Psoas muscle (tissue), 8 donors: ENCODE measurements at places on chromosomes 6 and 20. TPM values are rescaled to one million over a fixed set of nuclear protein-coding genes. Genes with fewer than 3 reads are reported as not detected.
A peak's percentile ranks its signal among the peaks of the same experiment; 100 is the strongest.

- DNase-seq: no peak
Observed at GRCh38 chr6:136969433-136969832, 47.3 kb downstream of the SLC35D3 start.

DNA sequence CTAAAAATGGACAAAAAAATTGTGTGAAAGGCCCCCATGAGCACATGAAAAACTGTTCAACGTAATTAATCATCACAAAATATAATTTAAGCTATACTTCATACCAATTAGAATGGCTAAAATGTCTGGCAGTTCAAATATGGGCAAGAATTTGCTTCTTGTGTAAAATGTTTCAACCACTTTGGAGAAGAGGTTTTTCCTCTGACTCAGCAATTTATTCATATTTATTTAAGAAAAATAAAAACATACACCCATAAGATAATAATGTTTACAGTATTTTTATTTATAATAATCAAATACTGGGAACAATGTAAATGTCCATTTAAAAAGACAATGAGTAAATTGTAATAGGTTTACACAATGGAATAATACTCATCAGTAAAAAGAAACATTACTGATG, 395.1 kb upstream of the KHDRBS2 start:
- no peak for DNase-seq

Gene KPNA5
- 2.7 TPM for polyA plus RNA-seq

Gene TUBB2B
- 3.3 TPM for polyA plus RNA-seq

GRCh38 chr20:13286607-13287006, 65.5 kb downstream of the ISM1 start:
- no peak for DNase-seq

DNA sequence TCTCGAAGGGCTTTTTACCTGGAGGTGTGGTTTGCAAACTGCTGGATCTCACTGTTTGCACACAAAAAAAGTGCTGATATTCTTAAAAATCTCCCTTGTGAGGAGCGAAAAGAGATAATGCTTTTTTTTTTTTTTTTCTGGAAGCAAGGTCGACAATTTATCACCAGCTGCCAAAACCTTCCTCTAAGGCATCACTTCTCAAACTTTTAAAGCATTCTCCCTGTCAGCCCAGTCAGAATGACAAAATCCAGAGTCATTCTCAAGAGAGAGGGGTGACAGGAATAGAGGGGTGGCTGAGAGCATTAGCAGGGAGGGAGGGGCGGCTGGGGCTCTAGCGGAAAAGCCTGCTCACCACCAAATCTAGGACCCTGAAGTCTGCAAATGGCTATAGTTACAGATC, 137.2 kb upstream of the ARMC2 start:
- DNase-seq: no peak

Gene CLDN20
- polyA plus RNA-seq: not detected

Gene ZNF311
- polyA plus RNA-seq: 0.10 TPM

DNA sequence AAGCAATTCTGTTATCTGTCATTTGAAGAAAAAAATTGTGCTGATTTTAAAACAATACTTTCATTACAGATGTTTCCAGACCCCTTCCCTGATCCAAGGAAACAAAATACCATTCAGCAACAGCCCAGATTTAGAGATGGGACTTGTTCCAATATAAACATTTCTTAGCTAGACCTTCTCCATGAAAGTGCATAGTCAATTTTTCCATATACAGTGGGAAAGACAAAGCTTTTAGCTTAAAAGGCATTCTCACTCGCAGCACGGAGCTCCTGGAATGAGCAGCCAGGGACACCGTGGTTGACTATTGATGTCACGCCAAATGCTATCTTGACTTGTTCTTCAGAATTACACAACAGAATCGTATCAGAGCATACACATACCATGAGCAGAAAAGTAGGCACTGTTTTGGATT, 21.5 kb downstream of the LAMA4 start:
- DNase-seq: no peak

- no peak for DNase-seq
Observed at GRCh38 chr6:43075670-43076463, at the start of gene PTK7. Gene PTK7 (plus strand): TSS chr6:43076314. CDS start chr6:43076489, 175 bp downstream.

- DNase-seq: no peak
Observed at GRCh38 chr20:14544688-14545087, 207.3 kb upstream of the FLRT3 start.

Gene EBF4
- 0.42 TPM for polyA plus RNA-seq

Gene HLA-DOA
- 0.77 TPM for polyA plus RNA-seq

DNA sequence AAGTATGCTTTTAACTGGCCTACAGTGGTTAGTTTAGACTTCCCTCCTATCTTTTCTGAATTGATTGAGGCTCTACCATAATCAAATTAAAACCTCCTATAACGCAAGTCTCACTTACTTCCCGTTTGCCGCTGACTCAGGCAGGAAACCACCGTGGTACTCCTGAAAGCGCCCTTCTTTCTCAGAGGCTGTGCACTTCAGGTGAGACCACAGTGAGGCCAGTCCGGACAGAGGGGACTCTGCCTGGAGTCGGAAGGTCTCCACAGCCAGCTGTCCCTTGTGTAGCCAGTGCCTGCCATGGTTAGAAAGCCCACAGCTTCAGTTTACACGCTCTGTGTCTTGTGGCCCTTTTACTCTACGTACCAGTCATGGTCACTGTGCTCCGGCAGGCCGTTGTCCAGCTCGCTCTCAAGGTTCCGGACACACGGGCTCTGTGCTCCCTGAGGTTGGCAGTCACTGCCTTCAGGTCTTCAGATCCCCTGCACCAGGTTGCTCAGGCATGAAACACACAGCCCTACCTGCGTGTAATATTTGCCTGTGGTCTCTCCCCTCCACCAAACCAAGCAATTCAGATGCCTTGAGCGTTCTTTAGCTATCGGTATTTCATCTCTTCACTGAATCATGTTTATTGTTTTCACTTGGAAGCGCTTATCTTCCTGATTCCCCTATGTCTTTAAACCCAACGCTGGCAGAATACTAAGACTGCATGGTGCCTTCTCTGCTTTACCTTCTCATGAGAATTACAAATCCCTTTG, 178.8 kb downstream of the SMOC2 start:
- no peak for DNase-seq

DNA sequence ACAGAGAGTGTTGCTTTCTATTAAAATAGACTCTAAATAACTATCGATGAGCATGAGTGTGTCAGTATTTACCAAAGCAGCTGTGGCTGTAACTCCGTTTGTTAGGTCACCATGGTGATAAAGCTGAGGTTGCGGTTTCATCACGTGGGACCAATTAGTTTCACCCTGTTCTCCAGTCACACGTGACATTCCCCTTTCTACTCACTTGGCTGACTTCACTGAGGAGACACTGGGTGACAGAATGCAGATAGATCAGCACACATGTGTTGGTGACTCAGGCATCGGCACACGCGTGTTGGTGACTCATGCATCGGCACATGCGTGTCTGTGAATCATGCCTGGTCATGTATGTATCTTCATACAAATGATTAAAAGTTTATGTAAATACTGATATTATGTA, 285.4 kb downstream of the THBS2 start:
- DNase-seq: peak; percentile 39

DNA sequence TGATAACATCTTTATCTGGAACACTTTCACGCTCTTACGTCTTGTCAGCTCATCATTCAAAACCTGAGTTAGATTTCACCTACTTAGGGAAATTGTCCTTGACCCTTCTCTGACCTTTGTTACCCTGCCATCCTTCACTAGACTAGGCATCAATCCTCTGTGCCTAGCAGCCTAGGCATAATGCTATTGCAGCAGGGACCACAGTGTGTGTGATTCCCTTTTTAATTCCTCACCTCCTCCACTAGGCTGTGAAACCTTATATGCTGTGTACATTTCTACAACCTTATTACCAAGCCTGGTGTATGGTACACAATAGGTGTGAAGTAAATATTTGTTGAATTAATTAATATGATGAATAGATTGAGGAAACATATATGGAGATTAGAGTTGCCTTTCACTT, 66.7 kb upstream of the DEFB112 start:
- DNase-seq: no peak

- DNase-seq: peak; percentile 74
Observed at GRCh38 chr20:58623579-58624473, 27.3 kb upstream of the STX16 start.

Gene PEX7
- 3.6 TPM for polyA plus RNA-seq

Gene F13A1
- polyA plus RNA-seq: 6.8 TPM

- DNase-seq: no peak
Observed at GRCh38 chr20:35271904-35272303, 6.0 kb downstream of the MMP24OS start.

DNA sequence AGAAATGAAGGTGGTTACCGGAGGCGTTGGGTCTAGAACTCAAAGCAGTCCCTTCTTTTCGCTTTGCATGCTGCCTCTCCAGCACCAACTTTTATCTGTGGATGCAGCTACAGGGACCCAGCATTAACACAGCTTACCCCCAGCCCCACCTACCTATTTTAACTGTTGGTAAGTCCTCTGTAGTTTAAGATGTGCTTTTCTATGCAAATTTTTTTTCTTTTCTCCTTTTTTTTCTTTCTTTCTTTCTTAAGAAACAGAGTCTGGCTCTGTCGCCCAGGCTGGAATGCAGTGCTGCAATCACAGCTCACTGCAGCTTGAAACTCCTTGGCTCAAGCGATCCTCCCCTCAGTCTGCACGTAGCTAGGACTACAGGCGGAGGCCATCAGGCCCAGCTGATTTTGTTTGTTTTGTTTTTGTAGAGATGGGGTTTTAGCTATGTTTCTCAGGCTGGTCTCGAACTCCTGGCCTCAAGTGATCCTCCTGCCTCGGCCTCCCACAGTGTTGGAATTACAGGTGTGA, 6.5 kb upstream of the USP45 start:
- DNase-seq: peak; percentile 42

DNA sequence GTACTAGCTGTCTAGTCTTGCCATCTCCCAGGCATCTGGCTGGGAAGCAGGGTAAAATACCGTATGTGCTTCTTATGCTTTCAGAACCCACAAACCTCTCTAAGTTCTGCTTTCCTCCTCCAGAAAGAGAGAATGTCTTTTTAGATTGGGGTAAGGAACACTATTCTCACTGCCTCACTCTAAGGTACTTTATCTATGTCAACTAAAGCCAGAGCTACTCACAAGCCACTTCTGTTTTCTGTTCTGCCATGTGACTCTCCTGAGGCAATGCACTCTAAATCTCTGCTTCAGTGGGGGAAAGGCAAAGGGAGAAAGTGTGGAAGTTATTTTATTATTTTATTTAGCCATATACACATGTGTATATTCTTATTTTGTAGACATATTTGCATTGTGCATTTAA, 15.6 kb downstream of the MEP1A start:
- DNase-seq: no peak

Gene CD24
- polyA plus RNA-seq: 1.4 TPM

- no peak for DNase-seq
Observed at GRCh38 chr20:53795170-53795569, 201.5 kb upstream of the ZNF217 start.

Gene HLA-DRB5
- 1.2 TPM for polyA plus RNA-seq

DNA sequence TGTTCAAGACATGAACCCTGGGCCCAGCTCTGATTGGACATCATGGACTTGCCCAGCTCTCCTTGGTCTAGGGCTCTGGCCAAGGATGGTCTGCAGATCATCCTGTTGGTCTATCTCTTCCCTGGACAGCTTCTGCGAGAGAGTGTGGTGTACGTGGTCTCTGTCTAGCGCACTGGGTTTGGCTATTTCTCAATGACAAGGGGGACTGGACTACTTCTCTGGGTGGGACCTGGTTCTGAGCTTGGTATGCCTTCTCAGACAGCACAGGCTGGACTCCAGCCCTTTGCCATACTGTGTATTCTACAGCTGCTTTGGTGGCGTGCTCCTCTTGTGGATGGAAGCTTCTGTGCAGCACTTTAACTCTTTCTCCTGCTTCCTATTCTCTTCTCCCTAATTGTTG, 8.5 kb upstream of the RAET1E start:
- no peak for DNase-seq

Gene C6orf15
- polyA plus RNA-seq: not detected

GRCh38 chr6:113522376-113522775, 334.8 kb upstream of the MARCKS start:
- no peak for DNase-seq

GRCh38 chr6:33634946-33635345, 13.8 kb downstream of the ITPR3 start:
- DNase-seq: no peak

Gene PSORS1C1
- polyA plus RNA-seq: 0.17 TPM

GRCh38 chr6:80441131-80441530, 334.7 kb downstream of the BCKDHB start:
- DNase-seq: no peak

Gene PSORS1C2
- not detected for polyA plus RNA-seq

DNA sequence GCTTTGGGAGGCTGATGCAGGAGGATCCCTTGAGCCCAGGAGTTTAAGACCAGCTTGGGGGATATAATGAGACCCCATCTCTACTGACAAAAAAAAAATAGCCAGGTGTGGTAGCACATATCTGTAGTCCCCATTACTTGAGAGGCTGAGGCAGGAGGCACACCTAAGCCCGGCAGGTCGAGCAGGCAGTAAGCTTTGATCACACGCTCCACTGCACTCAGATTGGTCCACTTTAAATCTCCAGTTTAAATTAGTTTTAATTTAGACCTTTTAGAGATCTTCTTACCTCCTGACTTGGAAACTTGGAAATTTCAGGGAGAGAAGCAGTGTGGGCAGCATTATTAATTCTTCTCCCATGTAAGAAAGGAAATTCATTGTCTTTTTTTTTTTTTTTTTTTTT, 16.8 kb upstream of the PLCB4 start:
- DNase-seq: no peak

GRCh38 chr6:18080544-18080943, 41.9 kb downstream of the NHLRC1 start:
- DNase-seq: no peak
